ENCODE measurements at places on chromosomes 4 and X. TPM values are rescaled to one million over a fixed set of nuclear protein-coding genes. Genes with fewer than 3 reads are reported as not detected.

DNA sequence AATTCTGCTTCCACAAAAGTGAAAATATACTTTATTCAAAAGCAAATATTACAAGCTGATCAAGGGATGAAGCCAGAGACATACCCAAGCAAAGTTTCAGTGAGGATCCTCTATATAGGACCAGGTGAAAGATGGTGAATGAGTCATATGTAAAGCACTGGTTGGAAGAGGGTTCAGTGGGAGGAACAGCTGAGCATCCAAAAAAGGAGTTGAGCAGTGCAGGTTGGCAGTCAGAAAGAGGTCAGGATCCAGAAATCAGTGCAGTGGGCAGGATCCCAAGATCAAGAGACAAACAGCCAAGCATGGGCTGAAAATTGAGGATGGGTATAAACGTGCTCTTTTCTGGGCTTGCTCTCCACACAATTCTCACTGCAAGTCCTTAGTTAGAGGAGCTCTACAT is 30.3 kb downstream of the OTC start:
- no peak for DNase-seq

Gene ARR3
- total RNA-seq = not detected

DNA sequence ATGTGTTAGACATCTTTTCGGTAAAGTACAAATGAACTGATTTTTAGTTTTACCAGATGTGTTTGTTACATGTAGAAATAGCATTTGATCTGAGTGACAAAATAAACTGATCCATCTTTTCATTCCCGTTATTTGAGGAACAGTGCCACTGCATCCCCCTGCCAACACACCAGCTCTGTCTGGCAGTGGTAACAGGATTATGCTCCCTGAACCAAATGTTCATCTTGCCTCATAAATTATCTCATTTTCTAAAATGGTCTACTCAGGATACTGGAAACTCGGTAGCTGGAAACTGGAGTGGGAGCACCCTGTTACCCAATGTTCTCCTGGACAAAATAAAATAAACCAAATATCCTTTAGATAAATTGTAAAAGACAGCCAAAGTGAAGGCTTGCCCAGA is 171.6 kb downstream of the FAT4 start:
- no peak for DNase-seq

DNA sequence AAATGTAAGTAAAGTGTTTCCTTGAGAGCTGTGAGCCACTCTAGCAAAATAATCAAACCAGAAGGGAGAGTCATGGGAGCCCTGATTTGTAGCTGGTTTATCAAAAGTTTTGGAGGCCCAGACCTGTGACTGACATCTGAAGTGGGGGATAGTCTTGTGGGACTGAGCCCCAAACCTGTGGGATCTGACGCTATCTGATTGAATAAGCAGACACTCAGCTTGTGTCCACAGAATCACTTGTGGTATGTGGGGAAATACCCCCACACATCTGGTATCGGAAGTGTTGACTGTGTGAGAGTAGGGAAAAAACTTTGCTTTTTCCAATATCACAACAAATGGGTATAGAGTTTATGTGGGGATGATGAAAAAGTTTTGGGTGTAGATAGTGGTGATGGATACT is 35.4 kb downstream of the FUNDC1 start:
- no peak for DNase-seq

- peak; percentile 44 for DNase-seq
Observed at GRCh38 chrX:107711521-107712181, 63.9 kb downstream of the TSC22D3 start.

All from fibroblast of villous mesenchyme (primary cell).